ENCODE measurements at places on chromosomes 11 and 22.

DNA sequence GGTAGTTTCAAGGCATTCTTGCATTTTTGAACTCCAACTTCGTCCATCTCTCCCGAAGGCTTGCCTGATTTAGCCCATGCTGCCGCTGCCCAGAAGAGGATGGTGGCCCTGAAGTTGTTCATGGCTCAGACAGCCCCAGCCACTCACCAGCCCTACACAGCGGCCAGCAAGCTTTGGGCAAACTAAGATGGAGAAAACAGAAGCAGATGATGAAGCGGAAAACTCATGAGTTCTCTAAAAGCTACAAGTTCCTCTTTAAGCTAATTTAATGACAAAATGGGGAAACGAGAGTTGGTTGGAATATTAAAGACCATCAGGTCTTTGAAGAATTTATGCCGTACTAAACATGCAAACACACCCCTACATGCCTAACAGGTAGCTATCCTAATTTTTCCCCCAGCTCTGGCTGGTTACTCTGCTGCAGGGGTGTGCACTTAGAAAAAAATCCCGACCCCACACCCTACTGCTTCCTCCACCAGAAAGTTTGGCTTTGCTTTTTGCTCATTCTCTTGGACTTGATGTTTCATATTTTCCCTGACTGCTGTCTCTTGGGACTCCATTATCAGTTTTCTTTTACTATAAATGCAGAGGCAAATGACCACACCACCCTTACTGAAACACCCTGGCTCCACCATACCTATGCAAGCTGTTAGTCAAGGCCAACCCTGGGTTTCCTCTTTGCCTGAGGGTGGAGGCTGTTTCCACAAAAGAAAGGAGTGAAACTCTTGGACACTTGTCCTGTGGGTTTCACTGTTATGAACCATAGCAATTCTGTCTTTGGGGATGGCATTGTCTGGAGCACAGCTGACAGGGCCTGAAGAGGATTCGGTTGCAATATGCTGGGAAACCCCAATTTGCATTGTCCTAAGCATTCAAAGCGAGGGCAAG is at the start of gene MPEG1:
TSS of gene MPEG1 (minus strand) at position 184 of the 888 bp plus-strand sequence. CDS start at position 122, 62 bp downstream.
- DNase-seq: peak; percentile 94

- no peak for DNase-seq
These were observed 45.0 kb upstream of the FIBIN start for GRCh38 chr11:26948881-26949280.

DNA sequence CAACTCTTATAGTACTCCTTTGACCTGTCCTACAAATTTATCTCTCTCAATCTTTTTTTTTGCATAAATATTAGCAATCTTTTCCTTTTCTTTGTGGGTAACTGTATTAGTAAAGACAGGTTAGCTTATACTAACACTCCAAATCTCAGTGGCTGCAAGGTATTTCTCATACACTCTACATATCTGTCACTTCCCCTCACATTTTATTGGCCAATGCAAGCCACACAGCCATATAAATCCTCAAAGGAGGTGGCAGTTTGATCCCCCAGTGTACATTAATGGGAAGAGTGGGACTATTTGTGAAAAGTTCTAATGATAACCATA is 42.6 kb upstream of the EED start:
- peak; percentile 60 for DNase-seq

DNA sequence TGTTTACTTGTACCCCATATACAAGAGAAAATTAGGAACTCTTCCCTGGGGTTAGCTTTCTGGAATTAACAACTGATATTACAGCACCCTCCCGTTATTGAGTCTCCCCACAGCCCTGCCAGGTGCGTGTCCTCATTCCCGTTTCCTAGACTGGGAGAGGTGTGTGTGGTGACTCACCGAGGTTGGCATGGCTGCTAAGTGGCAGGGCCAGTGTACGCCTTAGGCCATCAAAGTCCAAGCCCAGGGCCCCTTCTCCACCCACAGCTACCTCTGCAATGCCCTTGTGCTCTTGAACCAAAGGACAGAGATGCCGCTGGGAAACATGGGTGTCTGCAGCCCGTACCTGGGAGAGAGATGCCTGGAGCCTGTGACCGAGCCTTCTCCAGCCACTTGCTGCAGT is 12.3 kb downstream of the IFT27 start:
- no peak for DNase-seq

DNA sequence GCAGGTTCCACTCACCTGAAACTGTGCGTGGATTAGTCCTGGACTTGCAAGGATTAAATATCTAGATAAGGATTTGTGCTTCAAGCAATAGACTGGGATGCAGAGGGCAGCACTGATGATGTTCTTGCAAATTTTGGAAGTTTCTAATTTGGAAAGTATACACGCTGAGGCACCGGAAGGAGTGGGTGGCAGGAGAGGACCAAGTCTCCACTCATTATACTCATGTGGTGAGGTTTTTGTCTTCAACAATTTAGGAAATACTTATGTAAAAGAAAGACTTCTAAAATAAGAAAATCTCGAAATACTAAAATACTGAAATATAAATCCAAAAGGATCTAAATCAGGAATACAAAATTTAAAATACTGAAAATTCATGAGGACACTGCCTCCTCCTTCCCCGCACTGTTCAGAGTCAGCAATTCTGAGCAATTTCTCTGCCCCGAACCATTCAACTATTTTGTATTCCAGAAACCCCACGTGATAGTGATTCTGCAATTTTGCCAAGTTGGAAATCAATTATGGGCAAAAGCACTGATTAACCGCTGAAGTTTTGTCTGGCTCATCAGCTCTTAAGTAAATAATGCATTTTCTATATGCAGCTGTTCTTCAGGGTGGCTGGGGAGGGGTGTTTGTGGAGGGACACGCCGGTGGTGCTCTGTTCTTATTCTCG is 47.0 kb upstream of the CLMP start:
- no peak for DNase-seq

GRCh38 chr22:24440270-24440717 is 12.9 kb downstream of the ADORA2A start:
- DNase-seq: peak; percentile 28

GRCh38 chr22:50705219-50705691 is 32.6 kb downstream of the SHANK3 start:
- DNase-seq: peak; percentile 69

GRCh38 chr22:21942407-21943343 is 10.0 kb downstream of the PPM1F start:
- peak; percentile 69 for DNase-seq

DNA sequence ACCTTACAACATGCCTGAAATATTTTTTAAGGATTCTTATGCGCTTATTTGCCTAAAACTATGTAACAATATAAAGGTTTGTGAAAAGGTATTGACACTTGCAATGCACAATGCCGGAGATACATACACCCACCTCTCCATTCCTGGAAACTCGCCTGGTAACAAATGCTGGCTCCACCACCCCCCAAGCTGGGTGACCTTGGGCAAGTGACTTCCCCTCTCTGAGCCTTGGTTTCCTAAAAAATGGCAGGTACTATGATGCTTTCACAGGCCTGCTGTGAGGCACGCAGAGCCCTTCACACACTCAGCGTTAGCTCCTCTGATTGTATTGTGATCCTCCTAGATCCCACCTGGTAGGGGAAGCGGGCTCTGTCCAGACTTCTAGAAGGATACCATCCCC is 2.3 kb downstream of the GAL3ST1 start:
- no peak for DNase-seq

- DNase-seq: no peak
These were observed 101.8 kb upstream of the CADM1 start for GRCh38 chr11:115605871-115606497.

GRCh38 chr11:57742087-57742452 is 779 bp downstream of the SELENOH start:
- DNase-seq: no peak

DNA sequence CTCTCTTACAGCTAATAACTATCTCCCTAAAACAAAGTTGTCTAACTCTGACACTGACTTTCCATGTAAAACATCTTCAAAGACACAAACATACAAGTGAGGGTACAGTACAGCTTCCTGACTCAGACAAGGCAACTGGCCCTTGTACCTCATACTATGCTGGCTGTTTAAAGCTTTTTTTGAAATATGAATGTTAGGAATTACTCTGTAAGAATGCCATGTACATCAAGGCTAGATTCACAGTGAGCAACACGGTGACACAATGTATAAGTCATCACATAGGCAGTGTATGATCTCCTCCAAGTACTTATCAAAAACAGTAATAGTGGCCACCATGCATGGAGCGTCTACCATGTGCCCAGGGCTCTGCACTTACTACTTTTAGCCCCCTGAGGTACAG is 28.6 kb downstream of the ALG8 start:
- DNase-seq: no peak

DNA sequence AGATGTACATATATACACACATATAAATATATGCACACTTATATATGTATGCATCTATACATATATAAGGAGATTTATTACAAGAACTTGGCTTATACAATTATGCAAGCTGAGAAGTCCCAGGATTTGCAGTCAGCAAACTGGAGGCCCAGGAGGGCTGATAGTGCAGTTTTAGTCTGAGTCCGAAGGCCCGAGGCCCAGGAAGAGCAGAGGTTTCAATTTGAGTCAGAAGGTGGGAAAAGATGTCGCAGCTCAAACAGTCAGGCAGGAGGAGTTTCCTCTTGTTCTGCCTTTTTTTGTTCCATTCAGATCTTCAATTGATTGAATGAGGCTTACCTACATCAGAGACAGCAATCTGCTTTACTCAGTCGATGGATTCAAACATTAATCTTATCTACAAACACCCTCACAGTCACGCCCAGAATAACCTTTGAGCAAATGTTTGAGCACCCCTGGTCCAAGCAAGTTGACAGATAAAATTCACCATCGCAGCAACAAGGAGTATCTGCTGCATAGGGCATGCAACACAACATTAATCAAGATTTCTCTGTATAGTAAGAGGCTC is 4.0 kb upstream of the SGSM1 start:
- no peak for DNase-seq

- no peak for DNase-seq
These were observed 1.1 kb downstream of the CABP7 start for GRCh38 chr22:29720811-29721323.

GRCh38 chr11:11845551-11845950 is 3.8 kb downstream of the USP47 start:
- no peak for DNase-seq

GRCh38 chr11:24598641-24599040 is 101.8 kb downstream of the LUZP2 start:
- no peak for DNase-seq

DNA sequence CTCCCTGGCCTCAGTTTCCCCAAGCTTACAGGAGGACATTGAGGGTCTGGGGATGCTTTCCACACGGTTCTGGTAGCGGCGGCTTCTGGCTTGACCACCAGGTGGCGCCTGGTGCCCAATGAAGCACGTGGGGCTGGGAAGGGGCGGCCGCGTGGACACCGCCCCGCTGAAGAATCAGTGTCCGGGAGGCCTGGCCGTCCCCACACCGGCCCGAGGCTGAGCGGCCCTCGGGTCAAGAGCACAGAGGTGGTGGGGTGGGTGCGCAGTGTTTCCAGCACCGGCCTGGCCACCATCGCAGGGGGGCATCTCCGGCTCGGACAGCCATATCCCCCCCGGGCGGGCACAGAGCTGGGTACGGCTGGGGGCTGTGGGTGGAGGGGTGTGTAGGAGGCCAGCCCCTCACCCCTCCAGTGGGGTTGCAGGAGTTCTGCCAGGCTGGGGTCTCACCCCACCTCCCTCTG is 27.8 kb upstream of the PPARA start:
- DNase-seq: peak; percentile 45

DNA sequence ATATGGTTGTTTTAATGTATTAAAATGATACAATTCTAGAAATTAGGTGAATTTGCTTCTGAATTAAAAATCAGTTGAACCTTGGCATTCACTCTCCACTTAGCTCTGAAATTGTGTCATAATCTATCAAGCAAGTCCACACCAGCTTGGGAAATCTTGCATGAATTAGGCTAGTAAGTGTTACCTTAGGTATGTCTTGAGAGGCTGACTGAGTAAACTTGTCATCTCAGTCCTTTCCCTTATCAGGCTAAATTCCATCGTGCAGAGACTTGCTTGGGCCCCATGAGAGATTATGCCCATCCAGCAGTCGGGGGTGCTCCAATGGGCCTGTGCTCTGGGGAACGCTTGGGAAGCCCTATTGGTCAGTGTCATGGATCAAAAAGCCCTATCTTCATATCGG is 33.9 kb upstream of the ST14 start:
- DNase-seq: no peak

DNA sequence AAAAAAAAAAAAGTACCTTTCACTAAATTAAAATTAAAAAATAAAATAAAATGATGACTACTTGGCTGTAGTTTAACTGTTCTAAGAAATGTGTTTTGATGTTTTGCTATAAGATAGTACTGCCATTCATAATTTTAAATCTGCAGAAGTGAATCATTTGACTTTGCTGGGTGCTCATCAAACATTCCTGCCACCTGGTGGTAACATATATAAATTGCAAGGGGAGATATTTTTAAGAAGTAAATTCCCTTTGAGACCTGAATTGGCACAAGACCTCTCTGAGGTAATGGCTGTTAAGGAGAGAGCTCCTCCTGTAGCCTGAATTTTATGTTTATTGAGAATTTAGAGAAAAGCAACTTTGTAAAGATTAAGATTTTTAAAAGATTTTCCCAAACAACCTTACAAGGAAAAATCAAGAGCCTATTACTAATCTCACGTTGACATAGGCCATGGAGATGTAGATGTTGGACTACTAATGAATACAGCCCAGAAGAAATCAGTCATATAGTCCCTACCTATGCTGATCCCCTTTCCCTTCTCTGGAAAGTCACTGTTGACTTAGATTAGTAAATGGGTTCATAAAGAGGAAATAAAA is 11.9 kb upstream of the NARS2 start:
- DNase-seq: peak; percentile 41

GRCh38 chr11:95545116-95545875 is 244.3 kb downstream of the FAM76B start:
- no peak for DNase-seq

DNA sequence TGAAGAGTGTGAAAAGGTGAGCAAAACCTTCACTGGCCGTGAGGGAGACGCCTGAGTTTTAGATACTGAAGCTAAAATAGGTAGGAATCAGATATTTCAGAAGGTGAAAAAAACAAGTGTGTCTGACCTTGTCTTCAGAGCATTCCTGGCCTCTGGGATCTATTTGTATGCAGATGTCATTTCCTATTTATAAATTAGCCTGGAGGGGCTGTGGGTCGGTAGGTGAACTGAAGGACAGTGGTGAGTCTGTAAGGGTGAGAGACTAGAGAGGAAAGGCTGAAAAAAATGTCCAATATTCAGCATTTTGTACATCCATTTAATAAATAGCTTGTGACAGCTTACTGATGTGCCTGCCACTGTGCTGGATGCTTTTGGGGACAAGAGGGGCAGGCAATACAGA is 302.1 kb downstream of the DDX10 start:
- DNase-seq: no peak

GRCh38 chr11:44034639-44035038 is 13.1 kb upstream of the ACCSL start:
- DNase-seq: no peak
